ENCODE measurements at places on chromosomes 1 and 21.

GRCh38 chr1:81458186-81458585 is 342.5 kb upstream of the ADGRL2 start:
- no peak for DNase-seq

- no peak for DNase-seq
These were observed 142.2 kb downstream of the NFIA start for GRCh38 chr1:61224609-61225008.

GRCh38 chr1:80462006-80462405 is 1338.7 kb upstream of the ADGRL2 start:
- no peak for DNase-seq

GRCh38 chr21:39064325-39065012 is 118.8 kb downstream of the PSMG1 start:
- DNase-seq: no peak

DNA sequence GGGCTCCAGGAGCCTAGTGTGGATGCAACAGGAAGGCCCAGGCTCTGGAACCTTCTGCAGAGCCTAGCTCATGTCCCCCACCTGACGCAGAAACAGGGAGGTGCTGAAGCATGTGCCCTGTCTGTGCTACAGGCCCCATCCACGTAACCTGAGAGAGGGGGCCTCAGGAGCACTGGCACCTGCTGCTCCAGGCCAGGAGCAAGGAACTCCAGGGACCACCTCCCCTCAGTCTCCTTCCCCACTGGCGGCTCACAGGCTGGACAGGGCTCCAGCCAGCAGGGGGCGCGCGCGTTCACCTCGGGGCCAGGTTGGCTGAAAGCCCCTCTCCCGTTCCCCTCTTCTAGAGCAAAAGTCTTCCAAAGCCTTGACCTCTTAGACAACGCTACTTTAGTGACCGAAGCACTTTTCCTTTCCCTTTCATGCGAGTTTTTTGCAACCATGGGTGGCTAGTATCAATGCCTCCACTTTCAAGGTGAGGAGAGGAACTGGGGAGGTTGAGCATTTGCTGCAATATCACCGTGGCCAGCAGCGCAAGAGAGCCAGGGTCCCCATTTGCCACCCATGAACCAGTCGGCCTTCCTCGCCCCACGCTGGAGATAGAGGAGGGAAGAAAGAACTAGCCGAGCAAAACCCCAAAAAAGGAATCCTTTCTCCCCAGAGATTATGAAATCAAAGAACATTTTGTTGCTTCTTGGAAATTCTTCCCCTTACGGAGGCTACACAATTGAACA is 52.4 kb upstream of the GPR157 start:
- peak; percentile 46 for DNase-seq

DNA sequence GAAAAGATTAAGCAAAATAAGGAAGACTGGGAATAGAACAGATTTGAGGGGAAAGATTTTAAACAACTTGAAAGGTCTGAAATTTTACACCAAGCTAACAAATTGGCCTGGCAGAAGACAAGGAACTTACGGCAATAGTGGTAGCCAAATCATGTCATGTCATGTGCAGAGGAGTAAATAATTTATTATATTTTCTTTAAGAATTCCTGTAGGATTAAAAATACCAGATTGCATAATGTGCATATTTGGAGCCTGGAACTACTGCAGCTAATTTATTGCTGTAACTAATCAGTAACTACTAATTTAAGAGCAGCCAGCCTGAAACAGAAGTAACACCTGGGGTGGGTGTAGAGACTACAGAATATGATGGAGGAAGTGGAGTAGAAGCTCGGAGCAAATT is 334.3 kb downstream of the TGFB2 start:
- DNase-seq: no peak

DNA sequence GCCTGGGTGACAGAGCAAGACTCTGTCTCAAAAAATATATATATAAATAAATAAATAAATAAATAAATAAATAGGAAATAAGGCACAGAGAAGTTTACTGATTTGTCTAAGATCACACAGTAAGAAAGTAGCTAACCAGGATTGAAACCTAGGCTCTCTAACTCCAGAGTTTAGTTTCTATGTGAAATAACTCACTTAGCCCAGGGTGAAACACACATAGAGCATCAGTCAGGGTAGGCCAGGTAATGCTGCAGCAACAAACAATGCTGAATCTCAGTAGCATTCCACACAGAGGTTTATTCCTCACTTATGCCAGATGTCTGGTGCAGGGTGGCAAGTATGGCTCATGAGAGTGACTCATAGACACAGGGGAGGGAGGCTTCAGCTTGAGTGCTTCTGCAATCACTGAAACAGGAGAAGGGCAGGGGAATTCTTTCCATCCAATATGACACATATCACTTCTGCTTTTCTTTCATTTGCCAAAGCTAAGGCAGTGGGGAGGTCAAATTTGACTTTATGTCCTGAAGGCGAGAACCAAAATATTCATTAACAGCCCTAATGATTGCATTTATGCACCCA is 37.1 kb upstream of the KANK4 start:
- no peak for DNase-seq

- DNase-seq: no peak
These were observed 52.5 kb upstream of the RGS2 start for GRCh38 chr1:192756314-192756713.

- DNase-seq: no peak
These were observed 8.1 kb downstream of the C1orf116 start for GRCh38 chr1:207024202-207025145.

DNA sequence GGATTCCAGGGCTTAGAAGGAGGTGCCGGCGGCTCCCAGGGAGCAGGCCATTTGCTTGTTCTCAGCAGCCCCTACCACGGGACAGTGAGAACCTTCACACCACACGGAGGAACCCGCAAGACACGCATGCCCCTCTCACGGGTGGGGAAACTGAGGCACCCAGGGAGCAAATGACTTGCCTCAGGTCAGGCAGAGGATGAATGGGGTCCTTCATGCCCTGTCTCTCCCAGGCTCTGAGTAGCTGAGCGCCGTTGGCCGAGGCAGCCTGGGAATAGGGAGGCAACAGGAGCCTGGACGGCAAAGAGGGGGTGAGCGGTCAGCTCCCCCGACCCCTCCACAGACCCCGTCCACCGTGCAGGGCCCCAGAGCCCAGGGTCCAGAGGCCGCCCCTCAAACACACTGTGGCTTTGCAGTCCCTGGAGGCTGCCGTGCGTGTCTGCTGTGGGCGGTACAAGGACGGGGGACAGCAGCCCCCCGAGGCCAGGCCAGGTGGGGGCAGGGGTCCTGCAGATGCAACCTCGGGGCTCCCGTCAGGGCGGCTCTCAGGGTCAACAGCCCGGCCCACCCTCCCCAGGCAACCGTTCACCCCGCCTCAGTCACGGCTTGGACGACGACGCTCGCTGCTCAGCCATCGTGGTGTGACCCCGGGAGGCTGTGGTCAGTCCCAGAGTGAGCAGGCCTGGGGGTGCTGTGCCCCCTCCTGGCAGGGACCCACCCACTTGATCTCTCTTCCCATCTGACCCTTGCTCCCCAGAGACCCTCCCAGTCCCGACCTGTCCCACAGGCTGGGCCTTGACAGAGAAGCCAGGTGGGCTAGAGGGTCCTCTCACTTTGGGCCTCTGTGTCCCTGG is 15.8 kb upstream of the COL6A2 start:
- no peak for DNase-seq

GRCh38 chr21:29306920-29307319 is 8.2 kb downstream of the BACH1 start:
- no peak for DNase-seq

GRCh38 chr1:55463814-55464475 is 248.8 kb upstream of the USP24 start:
- no peak for DNase-seq
